Activated T-cell treated with anti-CD3 and anti-CD28 coated beads for 1 hour (primary cell): ENCODE measurements at places on chromosomes 3 and 15.

DNA sequence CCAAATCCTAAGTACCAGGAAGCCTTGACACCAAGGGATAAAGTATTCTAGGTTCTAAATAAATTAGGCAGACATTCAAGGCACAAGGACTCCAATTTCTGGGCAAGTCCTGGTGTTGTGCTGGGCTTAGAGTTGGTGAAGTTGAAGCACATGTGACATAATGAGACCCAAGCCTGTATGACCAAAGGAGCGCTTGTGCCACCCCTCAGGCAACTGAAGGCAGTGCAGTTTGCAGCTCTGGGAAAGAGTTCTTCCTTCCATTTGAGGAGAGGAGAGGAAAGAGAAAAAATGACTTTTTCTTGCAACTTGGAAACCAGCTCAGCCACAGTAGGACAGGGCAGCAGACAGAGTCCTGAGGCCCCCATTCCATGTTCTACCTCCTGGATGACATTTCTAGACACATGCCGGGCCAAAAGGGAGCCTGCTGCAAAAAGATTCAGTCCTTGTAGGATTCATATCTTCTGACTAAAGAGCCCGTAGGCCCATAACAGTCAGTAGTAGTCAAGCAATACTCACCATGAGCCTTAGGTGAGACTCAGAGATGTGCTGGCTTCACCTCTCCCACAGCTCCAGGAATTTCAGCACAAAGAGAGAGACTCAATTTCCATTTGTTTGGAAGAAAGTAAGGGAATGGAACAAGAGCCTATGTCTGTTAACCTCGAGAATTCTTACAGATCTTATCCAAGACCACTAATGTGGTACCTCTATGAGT lies 588.8 kb upstream of the BCHE start:
- DNase-seq: no peak

- DNase-seq: no peak
Measured at GRCh38 chr15:93527374-93528050, 438.5 kb upstream of the RGMA start.

GRCh38 chr3:112136046-112136445 lies 3.0 kb upstream of the GCSAM start:
- no peak for DNase-seq

DNA sequence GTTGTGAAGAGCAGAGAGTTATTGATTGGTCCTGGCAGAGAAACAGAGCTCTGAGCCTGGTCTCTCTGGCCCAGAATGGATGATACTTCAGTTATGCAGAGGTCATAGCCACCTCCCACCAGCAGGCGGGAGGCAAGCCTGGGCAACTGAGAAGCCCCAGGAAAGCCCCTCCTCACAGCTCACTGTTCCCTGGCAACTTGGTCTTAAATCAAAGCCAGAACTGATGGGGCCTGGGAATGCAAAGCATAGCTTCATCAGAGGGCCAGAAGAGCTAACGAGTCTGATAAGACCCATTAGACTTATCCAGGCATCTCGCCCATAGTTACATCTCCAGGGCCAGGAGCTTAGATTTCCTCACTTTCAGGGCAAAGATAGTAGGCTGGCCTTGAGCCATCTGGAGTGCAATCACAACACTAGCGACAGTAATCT lies 5.5 kb upstream of the COLQ start:
- no peak for DNase-seq

DNA sequence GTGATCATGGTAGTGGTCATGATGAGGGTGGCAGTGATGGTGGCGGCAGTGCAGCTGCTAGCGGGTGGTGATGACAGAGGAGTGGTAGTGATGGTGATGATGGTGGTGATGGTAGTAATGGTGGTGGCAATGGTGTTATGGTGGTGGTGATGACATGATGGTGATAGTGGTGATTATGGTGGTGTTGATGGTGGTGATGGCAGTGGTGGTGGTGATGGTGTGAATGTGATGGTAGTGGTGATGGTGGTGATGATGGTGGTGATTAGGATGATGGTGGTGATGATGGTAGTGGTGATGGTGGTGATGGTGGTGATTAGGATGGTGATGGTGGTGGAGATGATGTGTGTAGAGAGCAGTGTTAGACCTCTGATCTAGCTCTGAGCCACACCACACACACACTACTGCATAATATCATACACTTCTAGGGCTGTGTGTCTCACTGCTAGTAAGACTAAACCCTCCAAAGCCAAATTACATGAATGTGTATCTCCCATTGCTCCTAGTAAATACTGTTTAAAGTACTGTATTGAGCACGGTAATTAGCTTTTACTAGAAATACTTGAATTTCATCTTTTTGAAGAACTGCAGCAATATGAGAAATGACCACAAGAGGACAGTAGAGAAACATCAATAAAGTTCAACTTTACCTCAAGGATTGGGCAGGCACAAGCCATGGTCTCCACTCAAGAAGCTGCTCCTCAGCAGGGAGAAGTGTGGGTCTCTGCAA lies 28.8 kb downstream of the TMED3 start:
- no peak for DNase-seq

DNA sequence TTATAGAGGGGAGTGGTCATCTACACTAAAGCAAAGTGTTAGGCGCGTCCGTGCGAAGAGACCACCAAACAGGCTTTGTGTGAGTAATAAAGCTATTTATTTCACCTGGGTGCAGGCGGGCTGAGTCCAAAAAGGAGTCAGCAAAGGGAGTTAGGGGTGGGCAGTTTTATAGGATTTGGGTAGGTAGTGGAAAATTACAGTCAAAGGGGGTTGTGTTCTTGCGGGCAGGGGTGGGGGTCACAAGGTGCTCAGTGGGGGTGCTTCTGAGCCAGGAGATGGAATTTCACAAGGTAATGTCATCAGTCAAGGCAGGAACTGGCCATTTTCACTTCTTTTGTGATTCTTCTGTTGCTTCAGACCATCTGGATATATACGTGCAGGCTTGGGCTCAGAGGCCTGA lies 47.1 kb downstream of the OIP5 start:
- DNase-seq: no peak

- no peak for DNase-seq
Measured at GRCh38 chr15:61028427-61028826, 200.7 kb downstream of the RORA start.

DNA sequence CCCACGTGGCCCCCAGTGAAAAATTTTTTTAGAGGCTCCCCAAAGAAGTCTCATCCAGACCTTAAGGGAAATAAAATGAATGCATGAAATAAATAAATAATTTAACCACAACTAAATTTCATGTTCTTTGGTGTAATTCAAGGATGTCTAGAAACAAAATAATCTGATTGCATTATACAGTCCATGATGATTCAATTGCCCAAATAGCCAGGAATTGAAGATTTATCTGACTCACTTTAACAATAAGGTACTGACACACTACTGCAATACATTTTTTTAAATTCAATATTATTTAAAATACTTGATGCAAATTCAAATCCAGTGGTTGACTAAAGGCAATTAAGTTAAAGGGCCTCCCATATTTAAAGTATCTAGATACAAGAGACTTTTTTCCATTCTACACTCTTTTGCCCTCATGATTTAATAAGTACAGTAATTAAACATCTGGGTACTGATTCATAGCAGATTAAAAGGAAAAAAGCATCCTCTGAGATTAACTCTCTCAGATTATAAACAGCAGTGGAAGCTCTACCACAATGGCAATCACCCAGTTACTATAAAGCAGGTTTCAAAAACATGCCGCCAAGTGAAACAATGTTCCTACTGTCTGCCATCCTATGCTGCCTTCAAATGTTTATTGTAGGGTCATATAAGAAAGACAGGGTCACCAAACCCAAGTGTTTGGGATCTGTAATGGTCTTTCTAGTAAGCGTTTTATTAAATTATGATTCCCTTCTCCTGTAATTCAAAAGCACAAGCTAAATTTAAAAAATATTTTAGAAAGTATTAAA lies 9.9 kb downstream of the UQCC5 start:
- no peak for DNase-seq

DNA sequence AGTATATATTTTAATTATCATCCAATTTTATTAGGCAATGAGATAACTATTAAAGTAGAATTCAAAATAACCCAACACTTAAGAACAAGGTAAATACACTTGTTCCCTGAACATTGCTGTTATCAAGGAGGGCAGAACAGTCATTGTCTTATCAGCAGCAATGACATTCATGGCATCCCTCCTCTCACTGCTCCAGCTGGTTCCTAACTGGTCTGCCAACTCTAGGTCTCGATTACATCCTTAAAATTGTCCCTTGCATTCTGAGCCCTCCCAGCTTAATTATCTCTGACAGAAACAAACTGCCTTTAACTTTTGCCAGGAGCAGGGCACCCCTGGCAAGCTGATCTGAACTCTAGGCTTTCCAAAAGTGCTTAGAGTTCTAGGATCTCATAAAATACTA lies 14.0 kb upstream of the DYNC1LI1 start:
- no peak for DNase-seq

DNA sequence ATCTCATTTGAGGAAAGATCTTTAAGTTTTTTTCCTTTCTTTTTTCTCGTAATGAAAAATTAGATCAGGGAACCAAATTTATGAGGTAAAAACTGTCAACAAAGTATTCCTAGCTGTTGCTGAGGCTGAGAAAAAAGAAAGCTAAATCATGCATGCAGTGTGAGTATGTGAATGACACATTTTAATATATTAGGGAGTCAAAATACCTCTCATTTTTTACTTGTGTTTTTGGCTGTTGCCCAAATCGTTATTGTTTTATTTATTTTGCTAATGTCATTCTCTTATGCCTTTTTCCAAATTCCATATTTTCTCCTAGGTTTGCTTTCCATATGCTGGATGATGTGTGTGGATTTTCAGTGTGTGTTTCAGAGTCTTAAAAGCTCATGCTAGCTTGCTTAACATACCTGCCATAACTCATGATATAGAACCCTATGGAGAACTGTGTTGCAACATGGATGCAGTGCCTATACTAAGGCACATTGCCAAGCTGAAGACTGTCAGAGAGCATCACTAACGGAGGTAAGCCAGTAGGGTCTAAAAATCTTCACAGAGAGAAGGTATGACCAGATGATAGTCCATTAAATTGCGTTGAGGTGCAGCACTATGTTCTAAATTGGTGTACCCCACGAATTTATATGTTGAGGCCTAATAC lies 629.5 kb upstream of the KCNMB2 start:
- DNase-seq: no peak

GRCh38 chr3:33054100-33055092 lies 42.5 kb downstream of the GLB1 start:
- no peak for DNase-seq

- no peak for DNase-seq
Measured at GRCh38 chr3:174409086-174409743, 449.9 kb upstream of the NAALADL2 start.

DNA sequence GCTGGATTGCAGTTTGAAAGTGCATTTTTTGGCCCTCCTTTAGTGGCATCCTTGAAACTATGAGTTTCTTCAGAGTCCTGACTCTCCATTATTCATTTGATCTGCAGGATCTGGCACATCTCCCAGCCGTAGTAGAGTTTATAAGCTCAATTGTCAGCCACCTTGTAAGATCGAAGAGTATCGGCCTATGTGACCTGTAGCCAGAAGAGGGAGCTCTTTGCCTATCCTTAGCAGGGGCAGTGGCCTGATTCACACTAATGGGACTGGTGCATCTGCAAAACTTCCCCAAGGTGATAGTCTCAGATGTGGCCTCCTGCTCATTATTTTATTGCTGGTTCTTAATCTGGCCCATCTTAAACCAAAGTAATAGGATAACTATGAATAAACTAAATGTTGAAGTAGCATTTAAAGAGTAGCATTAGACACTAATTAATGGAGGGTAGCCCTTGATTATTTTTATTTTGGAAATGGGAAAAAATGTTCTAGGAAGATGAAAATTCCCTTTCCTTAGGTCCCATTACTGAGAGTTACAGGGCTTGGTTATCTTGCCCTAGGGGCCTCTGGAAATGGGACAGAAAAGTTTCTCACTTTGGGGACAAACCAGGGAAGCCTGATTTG lies 21.2 kb downstream of the GCSAM start:
- peak; percentile 33 for DNase-seq

GRCh38 chr3:124097362-124098131 lies 105.6 kb upstream of the ROPN1 start:
- DNase-seq: no peak

- DNase-seq: no peak
Measured at GRCh38 chr3:13826672-13827071, 53.2 kb downstream of the WNT7A start.

DNA sequence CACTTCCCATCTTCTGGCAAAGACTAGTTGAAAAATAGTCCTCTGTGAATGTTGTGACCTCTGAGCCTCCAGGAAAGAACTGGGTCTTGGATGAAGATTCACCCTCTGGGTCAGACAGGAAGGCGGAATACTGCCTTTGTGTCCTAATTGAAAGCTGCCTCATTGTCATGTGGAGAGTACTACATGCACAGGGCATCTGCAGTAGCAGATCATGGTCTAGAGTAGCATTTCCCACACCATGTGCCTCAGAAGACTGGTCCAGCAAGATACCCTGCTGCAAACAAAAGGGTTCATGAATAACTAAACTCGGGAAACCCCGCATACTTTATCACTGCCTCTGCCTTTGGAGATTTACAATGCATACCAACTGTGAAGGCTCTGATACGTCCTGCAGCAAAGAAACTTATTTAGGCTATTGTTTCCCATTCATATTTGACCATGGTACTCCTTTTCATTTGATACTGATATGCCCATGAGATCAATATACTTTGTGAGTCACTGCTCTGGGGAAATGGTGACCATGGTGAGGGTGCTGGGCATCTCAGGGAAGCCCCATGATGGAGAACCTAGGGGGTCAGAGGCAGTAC lies 22.7 kb downstream of the IRAK2 start:
- DNase-seq: no peak

DNA sequence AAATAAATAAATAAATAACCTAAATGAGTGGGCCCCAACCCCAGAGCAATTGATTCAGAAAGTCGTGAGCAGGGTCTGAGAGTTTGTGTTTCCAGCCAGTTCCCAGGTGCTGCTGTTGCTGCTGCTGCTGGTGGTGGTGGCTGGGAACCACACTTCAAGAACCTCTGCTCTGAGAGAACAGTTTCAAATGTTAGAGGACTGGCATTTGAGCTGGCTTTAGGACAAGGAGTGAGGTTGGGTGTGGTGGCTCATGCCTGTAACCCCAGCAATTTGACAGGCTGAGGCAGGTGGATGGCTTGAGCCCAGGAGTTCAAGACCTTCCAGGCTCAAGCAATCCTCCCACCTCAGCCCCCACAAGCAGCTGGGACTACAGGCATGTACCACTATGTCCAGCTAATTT lies 123.1 kb upstream of the UBE2E1 start:
- no peak for DNase-seq

DNA sequence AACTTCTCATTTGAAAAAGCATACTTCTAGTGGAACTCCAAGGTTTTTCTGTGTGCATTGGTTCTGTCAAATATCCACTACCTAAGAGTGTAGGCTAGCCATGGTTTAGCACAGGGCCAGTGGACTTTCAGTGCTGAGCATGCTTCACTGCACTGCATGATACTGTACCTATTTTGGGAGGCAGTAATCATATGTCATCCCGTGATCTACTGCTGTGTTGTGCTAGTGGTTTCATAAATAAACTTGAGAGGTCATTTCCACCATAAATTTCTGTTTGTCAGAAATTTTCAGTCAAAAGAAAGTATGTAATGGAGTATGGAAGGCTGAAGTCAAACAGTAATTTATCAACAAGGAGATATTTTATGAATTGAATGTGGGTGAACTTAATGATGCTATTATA lies 203.6 kb downstream of the ROBO1 start:
- DNase-seq: no peak

GRCh38 chr15:99863550-99864198 lies 130.4 kb upstream of the LYSMD4 start:
- DNase-seq: no peak
